Stimulated activated CD4-positive, alpha-beta T cell treated with anti-CD3 and anti-CD28 coated beads, Interleukin-2, amount 100 ng/mL, for 24 hours (primary cell): ENCODE measurements at places on chromosomes 11 and 22.

DNA sequence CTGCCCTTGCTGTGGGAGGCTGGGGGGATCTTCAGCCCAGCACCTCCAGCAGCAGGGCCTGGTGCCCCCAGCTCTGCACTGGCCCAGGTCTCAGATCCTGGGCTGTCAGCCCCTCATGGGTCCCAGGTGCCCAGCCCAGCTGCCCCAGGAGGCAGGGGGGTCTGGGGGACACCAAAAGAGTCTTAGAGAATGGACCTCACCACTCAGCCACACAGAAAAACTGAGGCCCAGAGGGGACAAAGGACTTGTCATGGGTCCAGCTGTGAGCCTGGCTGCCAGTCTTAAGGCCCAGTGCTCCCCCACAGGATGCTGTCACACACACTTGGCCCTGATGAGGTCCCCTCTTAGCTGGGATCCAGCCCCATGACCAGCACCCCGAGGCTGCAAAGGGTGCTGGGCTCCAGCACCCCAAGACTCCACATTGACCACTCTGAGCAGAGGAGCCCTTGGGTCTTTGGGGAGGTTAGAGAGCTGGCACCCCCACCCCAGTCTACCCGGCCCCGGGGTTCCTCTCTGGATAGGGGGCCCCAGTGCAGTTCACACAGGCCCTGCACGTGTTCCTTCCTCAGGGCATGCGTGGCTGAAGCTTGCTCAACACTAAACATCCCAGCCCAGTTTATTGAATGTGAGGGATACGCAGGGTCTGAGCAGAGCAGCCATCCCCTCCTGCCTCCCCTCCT is 54.4 kb downstream of the IGLL5 start:
- DNase-seq = no peak

DNA sequence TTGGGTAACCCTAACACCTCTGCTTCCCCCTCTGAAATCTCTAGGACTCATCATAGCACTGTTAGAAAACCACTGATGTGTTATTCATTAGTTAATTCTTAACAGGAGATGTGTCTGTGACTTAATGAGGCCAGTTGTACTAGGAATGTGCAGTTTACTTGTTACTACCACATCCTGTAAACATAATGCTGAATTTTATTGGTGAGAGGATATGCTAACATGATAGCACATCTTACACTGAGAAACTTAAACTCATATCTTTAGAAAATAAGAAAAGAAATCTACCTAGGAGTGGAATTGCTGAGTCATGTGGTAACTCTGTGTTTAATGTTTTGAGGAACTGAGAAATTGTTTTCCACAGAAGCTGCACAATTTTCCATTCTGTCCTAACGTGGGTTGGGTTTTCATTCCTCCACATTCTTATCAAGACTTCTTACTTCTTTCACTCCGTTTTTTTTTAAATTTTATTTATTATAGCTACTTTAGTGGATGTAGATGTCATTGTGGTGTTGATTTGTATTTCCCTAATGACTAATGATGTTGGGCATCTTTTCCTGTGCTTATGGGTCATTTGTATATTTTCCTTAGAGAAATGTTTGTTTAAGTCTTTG is 33.7 kb downstream of the RNF121 start:
- no peak for DNase-seq

- no peak for DNase-seq
These were observed 14.8 kb upstream of the MFNG start for GRCh38 chr22:37500745-37501609.

GRCh38 chr22:26718905-26719304 is 61.5 kb downstream of the MIAT start:
- no peak for DNase-seq

- no peak for DNase-seq
These were observed 94.9 kb downstream of the PRR5L start for GRCh38 chr11:36390963-36391471.

GRCh38 chr22:35576671-35577070 is 36.0 kb downstream of the RASD2 start:
- DNase-seq = no peak

- DNase-seq = no peak
These were observed 69.0 kb upstream of the THY1 start for GRCh38 chr11:119491753-119492510.

GRCh38 chr22:35597692-35598395 is 19.3 kb downstream of the MB start:
- DNase-seq = no peak

- no peak for DNase-seq
These were observed 84.0 kb upstream of the RCN1 start for GRCh38 chr11:32006799-32007388.

DNA sequence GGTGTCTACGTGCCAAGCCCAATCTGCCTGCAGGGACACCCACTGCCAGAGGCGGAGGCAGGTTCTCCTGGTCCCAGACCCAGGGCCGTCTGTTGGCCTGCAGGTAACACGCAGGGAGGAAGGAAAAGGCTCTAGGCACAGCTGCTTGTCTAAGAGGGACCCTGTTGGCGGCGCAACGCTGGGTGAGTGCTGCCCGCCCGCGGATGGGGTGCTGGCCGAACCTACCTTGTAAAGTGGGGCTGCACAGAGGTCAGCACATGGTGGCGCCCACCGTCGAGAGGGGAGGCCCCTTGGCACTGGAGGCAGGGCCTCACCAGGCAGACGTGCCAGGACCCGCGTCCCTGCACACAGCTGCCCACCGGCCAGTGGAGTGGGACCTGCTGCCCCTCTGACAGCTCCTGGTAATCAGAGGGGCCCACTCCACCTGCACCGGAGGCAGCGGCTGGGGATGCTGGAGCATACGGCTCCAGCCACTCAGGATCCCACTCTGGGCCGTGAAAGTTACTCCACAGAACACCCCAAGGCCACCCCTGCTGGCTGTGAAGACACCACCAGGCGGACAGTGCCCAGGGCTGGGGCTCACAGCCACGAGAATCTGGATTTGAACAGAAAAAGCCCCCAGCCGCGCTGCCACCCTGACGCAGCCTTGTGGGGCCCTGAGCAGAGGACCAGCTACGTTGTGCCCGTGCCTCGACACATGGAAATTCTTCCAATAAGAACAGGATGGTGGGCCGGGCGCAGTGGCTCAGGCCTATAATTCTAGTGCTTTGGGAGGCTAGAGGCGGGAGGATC is 24.0 kb downstream of the TBX1 start:
- no peak for DNase-seq

DNA sequence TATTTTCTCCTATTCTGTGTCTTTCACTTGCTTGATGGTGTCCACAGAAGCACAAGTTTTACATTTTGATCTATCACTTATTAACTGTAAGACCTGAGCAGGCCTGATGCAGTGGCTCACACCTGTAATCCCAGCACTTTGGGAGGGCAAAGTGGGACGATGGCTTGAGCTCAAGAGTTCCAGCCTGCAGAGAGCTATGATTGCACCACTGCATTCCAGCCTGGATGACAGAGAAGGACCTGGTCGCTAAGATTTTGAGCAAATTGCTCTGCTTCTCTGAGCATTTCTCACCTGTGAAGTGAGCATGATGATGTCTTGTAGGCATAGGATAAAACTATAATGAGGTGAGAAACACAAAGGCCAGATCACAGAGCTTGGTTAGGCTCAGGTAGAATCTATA is 6.7 kb downstream of the CCDC87 start:
- DNase-seq = no peak

- DNase-seq = no peak
These were observed 1.7 kb downstream of the STX3 start for GRCh38 chr11:59756845-59757244.

DNA sequence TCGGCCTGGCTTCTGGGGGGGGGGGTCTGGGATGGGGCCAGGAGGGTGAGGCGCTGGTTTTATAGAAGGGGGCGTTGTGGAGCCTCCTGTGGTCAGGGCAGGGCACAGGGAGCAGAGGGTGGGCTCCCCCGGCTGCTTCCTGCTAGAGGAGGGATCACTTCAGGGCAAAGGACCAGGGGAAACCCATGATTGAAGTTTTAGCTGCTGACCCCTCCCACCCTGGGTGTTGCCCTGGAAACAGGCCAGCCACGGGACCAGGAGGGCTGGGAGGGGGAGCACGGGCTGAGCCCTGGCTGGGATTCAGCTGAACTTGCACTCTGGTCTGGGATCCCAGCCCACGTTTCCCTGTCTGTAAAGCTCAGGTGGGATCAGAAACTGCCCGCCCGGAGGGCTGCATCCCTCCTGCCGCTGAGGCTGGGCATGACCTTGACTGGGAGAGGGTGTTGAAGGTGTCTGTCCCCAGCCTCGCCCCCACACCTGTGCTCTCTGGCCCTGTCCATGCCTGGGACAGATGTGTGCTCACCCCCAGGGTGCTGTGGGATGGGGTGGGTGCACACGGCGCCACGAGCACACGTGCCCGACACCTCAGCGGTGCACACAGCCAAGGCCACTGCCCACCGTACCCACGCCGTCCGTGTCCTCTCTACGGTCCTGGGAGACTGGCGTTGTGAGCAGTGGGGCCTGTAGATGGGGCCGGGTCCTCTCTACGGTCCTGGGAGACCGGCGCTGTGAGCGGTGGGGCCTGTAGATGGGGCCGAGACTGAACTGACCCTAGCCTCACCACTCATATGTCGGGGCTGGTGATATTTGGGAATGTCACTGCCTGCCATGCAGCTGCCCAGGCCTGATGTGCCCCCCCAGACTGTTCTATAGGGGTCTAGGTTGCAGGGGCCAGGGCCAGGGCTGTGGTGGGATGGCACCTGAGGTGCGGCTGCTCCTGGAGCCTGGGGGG is 2.3 kb downstream of the TSPAN4 start:
- DNase-seq = no peak

GRCh38 chr11:122202951-122203456 is 87.0 kb upstream of the BLID start:
- DNase-seq = peak; percentile 55

- no peak for DNase-seq
These were observed 36.9 kb downstream of the MAML2 start for GRCh38 chr11:96306071-96306470.

DNA sequence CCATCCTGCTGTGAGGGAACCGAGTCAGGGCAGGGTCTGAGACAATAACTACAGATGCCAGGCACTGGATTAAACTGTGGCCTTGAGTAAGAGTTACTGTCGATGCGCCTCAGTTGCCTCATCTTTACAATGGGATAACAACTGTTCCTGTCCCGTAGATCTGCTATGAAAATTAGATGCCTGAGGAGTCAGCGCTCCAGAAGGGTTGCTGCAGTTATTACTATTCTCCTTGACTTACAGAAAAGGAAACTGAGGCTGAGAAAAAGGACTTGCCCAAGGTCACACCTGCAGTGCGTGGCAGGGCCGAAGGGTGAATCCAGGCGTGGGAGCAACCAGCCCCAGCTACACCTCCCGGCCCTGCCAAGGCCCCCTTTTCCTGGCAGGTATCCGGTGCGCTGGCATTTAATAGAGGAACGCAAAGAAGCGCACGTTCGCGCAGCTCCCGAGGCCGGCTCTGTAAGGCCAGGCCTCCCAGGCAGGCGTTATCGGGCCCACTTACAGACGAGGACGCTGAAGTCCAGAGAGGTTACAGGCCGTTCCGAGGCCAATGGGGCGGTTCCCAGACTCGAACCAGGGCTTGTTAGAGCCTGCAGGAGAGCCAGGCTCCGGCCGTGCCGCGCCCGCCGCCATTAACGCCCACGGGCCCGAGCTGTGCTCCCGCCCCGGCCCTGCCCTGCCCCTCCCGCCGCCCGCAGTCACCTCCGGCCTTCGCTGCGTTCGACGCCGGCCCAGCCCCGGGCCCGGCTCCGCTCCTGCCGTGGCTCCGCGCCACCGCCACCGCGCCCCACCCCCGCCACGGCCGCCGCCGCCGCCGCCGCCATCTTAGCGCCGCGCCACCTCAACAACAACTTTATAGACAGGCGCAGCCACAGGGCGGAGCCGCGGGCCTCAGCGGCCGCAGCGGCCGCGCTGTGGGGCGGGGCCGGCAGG is at the start of gene C11orf68:
Gene C11orf68, minus strand, starts transcription at position 852 of the 930 bp plus-strand sequence. Its CDS starts 31 bp downstream, at position 821.
- no peak for DNase-seq

GRCh38 chr22:50417411-50418210 is 57.2 kb downstream of the SBF1 start:
- no peak for DNase-seq

GRCh38 chr22:48948575-48949170 is 879.0 kb downstream of the BRD1 start:
- DNase-seq = no peak

DNA sequence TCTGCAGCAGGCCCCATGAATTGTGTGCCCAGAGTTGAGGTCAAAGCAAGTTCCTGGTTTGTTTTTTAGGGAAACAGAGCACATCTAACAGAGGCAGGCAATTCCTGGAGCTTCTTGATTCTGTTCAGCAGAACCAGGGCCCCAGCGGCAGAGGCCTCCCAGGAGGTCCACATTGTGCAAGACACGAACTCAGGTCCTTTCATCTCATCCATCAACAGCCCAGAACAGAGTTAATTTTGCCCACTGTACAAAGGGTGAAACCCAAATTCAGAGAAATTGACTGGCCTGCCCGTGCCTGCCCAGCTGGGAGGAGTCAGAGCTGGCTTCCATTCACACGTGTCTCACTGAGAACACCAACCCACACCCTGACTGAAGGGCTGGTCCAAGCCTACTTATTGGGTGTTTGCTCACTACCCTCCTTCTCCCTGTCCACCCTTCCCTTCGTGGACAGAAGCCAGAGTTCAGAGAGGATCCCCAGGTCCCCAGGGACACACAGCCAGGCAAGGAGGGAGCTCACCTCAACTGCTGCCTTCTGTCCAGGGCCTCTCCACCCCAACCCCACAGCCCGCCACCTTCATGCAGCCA is 607.1 kb downstream of the TBC1D22A start:
- DNase-seq = no peak

DNA sequence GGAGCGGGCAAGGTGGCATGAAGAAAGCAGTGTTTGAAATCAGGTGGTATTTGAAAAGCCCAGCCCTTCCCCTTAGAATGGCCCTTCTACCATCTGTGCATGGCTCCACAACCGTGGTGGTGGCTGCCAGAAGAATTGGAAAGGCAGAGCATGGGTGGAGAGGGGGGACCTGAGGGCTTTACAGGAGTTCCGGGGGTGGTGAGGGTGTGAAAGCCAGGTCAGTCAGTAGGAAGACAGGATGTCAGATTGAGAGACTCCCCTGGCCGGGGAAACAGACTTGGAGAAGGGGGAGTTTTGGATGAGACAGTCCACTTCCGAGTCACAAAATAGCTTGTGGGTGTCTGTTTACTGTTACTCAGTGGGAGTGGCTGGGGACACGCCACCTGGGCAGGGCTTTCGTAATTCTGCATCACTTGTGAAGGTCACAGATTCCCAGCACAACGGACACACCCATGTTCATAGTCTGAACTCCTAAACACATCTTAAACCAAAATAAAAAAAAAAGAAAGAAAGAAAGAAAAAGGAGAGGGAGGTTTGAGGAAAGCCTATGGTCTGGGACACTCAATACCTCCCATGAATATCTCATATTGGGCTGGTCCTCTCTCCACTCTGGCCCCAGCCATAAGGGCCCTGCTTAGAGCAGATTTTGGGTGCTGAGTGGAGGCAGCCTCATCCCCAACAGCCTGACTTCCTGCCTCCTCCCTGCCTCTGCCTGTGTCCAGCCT is 24.4 kb upstream of the SMIM35 start:
- DNase-seq = no peak

GRCh38 chr22:47327241-47327640 is 564.8 kb downstream of the TBC1D22A start:
- no peak for DNase-seq

- DNase-seq = no peak
These were observed 18.4 kb downstream of the SYT13 start for GRCh38 chr11:45267652-45268299.

DNA sequence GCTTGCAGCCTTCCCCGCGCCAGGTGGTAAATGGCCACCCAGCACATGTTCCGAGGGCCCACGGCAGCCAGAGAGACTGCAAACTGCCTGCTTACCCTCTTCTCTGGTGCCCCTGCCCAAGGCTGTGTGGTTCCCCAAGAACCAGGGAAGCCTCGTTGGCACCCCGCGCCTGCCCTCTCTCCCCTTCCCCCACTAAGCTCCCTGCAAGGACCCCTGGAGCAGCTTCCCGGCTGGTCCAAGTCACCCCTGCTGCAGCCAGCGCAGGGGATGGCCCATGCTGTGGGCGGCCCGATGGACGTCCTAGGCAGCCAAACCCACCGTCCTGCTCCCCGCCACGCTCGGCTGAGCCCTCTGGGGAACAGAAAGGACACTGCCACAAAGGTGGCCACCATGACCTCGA is 30.2 kb downstream of the MACROD1 start:
- DNase-seq = no peak
